ENCODE measurements at places on chromosomes 12 and 14. TPM values are rescaled to one million over a fixed set of nuclear protein-coding genes. Genes with fewer than 3 reads are reported as not detected.

GRCh38 chr14:99345472-99345871 lies 73.5 kb upstream of the BCL11B start:
- no peak for DNase-seq

DNA sequence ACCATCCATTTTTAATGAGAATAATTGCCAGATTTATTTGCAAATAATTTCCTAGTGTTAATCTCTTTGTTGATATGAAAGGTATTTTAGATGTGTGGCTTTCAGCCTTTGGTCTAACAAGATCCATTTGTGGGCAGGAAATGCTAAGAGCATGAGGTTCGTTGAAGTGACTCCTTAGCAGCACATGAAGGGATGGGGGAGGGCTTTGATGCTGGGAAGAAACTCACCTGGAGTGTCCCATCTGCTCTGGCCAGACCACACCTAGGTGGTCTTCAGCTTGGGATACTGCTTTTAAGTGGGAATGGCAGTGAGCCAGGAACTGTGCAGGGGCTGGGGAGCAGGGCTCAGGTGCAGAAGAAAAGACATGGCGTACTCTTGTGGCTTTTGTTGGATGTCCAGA lies 13.6 kb downstream of the SFSWAP start:
- DNase-seq, result no peak

DNA sequence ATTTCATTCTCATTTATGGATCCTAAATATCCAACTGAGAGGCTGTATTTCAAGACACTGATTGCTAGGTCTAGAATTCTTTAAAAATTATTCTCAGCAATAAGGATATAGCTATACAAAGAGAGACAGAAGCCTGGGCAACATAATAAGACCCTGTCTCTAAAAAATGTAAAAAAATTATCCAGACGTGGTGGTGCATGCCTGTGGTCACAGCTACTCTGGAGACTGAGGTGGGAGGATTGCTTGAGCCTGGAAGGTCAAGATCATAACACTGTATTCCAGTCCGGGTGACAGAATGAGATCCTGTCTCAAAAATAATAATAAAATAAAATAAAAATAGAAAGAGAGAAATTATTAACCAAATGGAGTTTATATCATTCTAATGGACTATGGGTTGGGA lies 20.6 kb upstream of the ARID2 start:
- DNase-seq, result no peak

- no peak for DNase-seq
Measured at GRCh38 chr12:28583701-28584261, 393.5 kb downstream of the CCDC91 start.

Gene ACOT6
- not detected for total RNA-seq

- no peak for DNase-seq
Measured at GRCh38 chr14:40123816-40124215, 691.6 kb upstream of the FBXO33 start.

GRCh38 chr14:78758333-78758732 lies 588.2 kb downstream of the NRXN3 start:
- no peak for DNase-seq

DNA sequence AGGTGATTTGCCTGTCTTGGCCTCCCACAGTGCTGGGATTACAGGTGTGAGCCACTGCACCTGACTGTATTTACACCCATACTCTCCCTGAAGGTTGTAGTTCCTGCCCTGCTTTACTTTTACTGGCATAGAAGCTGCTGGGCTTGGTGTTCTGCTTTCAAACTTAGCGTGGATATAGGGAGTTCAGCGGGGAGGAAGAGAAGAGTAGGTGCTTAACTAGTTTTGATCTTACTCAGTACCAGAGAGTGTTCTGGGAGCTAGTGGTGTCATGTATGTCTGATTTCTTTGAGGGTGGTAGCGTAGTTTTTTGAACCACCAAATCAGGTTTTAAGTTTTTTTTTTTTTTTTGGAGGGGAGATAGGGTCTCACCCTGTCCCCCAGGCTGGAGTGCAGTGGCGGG lies 13.8 kb downstream of the RCOR1 start:
- no peak for DNase-seq

DNA sequence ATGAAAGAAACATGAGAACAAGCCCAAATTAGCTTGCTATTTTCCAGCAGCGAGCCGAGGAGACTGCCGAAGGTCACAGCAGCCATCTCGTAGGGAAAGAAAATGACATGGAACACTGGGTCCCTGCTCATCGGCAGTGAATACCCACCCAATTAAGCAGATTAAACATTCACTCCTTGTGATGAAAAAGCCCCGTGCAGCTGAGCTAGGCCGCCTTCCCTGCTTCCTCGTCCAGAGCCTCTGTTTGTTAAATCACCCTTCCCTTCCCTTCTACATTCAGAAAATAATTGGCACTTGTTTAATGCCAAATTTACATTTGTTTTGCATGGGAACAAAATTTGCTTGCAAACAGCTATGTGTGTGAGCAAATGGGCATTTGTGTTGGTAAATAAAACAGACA lies 342.5 kb downstream of the RMST start:
- DNase-seq, result no peak

DNA sequence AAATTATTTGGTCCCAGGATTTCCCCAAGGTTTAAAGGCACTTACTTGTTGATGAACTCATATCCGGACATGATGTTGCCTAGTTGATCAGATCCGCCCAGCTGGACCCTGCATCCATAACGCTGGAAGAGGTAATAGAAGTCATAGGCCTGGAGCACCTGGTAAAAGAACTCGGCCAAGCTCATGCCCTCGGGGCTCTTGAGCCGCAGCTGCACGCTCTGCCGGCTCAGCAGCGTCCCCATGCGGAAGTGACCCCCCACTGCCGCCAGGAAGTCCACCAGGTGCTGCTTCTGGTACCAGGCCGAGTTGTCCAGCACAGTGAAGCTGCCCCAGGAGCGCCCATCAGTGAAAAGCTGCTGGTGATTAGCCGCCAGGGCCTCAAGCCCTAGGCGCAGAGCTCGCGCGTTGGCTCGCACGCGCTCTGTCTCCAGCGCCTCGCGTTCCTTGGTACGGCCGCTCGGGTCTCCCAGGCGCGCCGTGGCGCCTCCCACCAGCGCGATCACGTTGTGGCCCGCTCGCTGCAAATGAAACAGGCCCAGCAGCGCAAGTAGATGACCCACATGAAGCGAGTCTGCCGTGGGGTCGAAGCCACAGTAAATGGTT lies 545 bp downstream of the YARS2 start:
- peak; percentile 47 for DNase-seq

Gene SSPN
- total RNA-seq, result 61.6 TPM

GRCh38 chr12:68614105-68614679 lies 3.5 kb downstream of the RAP1B start:
- DNase-seq, result no peak

Gene KRT7
- total RNA-seq, result 2.5 TPM

GRCh38 chr14:105447651-105448640 lies 26.7 kb upstream of the CRIP2 start:
- no peak for DNase-seq

DNA sequence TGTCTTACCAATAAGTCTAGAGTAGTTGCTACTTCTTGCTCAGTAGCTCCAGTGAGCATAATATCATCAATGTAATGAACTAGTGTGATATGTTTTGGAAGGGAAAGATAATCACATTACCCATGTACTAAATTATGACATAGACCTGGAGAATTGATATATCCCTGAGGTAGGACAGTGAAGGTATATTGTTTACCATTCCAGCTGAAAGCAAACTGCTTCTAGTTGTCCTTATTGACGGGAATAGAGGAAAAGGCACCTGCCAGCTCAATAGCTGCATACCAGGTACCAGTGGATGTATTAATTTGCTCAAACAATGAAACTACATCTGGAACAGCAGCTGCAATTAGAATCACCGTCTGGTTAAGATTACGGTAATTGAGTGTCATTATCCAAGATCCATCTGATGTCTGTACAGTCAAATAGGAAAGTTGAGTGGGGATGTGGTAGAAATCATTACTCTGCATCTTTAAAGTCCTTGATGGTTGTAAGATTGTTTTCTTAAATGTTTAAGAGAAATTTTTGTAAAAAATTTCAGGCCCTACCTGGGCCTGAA lies 100.0 kb upstream of the ARHGAP5 start:
- DNase-seq, result no peak

DNA sequence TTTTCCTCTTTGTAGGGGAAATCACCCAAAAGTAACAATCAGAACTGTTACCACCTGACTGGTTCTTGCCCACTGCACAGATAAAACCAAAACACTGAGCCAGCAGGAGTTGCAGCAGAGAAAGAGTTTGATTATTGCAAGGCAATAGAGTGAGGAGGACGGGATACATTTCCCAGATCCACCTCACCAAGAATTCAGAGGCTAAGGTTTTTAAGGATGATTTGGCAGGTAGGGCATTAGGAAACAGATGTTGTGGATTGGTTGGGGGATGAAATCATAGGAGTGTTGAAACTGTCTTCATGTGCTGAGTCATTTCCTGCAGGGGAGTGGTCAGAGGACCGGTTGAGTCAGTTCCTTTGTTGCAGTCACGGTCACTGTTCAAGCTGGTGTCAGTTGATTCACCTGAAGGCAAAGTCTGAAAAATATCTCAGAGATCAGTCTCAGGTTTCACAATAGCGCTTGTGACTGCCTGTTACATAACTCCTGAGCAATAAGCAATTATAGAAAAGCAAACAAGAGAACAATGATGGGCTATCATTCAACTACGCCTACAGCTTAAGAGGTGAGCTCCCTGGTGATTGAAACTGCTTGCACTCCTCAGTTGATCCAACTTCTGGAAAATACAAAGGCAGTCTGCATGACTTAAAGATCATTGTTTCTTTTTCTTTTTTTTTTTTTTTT lies 20.3 kb upstream of the AMN1 start:
- no peak for DNase-seq

Gene SMIM41
- 0.26 TPM for total RNA-seq

- DNase-seq, result no peak
Measured at GRCh38 chr12:41293011-41293410, 104.9 kb downstream of the PDZRN4 start.

Gene KRT4
- not detected for total RNA-seq
